ENCODE measurements at places on chromosomes 4 and X. TPM values are rescaled to one million over a fixed set of nuclear protein-coding genes. Genes with fewer than 3 reads are reported as not detected.

PNMA6F gene
- total RNA-seq = 0.73 TPM

UGT8 gene
- total RNA-seq = 6.0 TPM

GLRA3 gene
- 7.2 TPM for total RNA-seq

DNA sequence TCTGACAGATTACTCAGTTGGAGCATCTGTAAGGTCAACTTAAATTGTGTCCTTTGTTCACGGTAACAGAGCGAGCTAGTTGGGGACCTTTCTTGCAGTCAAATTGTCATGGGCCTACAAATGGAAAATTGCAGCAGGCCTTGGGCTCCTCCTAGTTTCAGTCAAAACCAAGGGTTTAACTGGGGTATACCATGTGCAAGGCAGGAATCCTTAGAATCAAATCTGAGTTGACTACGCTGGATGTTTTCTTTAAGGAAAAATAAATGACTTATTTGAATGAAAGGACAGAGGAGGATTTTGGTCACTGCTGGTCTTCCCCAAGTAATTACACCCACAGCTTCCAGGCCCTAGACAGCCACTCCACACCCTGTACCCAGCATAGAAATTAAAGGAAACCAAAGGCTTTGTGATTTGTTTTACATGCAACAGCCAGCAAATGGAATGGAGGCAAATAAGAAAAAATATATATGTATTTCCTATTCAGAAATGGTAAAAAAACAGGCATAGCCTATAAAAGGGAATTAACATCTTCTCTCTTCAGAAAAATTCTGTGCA lies 307.1 kb downstream of the LDB2 start:
- ATAC-seq = no peak

GRCh38 chrX:120560405-120560841 lies 339 bp downstream of the CUL4B start:
- peak; percentile 4 for ATAC-seq

- ATAC-seq = no peak
These were observed 246.0 kb downstream of the CXXC4 start for GRCh38 chr4:104248726-104249125.

All from motor neuron (in vitro differentiated cells).